ENCODE measurements at places on chromosomes 2 and 18.

- DNase-seq = no peak
These were observed 18.2 kb downstream of the ERCC3 start for GRCh38 chr2:127275789-127276188.

DNA sequence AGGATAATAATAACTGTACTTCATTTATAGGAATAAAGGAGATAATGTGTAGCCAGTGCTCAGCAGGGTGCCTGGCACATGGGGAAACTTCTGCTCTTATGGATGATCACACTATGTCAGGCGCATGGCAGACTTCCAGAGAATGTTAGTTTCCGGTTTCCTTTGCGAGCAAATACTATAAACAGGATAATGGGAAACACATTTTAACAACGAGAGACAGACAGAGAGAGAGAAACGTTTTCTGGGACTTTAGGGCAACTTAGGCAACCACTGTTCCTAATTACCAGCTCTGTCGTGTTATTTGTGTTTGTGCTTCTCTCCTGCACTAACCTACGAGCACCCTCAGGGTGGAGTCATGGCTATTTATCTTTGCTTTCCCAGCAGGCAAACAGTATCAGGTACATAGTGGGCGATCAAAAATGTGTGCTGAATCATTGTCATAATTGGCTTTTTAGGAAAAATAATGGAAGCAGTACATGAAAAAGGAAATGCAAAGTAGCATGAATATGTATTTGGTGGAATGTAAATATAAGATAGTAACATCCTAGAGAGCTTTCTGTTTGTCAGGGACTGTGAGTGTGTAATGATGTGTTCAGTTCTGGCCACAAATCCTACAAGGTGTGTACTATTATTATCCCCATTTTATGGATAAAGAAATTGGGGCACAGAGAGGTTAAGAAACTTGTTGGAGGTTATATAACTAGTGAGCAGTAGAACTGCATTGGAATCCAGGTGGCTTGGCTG is 36.8 kb upstream of the IGFBP2 start:
- no peak for DNase-seq

DNA sequence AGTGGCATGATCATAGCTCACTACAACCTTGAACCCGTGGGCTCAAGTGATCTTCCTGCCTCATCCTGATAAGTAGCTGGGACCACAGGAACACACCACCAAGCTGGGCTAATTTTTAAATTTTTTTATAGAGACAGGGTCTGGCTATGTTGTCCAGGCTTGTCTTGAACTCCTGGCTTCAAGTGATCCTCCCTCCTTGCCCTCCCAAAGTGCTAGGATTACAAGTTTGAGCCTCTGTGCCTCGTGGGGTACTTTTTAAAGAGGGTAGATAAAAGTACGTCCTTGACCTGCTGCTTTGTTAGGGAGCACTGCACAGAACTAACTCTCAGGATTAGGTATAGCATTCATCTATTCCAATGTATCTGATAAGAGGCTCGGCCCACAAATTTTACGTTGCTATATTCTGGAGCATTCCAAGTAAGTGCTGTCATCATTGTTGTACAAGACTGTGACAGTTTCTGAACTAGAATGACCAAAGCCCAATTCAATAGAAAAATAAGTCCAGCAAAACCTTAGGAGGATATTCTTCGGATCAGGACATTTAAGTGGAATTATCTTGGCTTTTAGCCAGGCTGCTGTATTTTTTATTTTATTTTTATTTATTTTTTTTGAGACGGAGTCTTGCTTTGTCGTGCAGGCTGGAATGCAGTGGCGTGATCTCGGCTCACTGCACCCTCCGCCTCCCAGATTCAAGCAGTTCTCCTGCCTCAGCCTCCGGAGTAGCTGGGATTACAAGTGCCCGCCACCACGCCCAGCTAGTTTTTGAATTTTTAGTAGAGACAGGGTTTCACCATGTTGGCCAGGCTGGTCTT is 4.1 kb downstream of the MTCL1 start:
- DNase-seq = no peak

DNA sequence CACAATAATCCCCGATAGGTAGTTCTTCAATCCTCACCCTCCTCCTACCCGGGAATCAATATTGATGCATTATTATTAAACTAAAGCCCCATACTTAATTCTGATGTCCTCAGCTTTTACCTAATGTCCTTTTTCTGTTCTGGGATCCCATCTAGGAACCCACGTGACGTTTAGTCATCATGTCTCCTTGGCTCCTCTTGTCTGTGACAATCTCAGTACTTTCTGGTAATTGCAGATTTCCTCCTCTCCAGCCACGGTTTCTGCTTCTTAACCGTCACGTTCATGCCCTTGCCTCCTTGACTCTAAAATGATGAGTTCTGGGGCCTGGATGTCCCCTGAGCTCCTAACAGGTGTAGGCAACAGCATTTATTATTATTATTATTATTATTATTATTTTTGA is 2.9 kb upstream of the DGKD start:
- DNase-seq = no peak

DNA sequence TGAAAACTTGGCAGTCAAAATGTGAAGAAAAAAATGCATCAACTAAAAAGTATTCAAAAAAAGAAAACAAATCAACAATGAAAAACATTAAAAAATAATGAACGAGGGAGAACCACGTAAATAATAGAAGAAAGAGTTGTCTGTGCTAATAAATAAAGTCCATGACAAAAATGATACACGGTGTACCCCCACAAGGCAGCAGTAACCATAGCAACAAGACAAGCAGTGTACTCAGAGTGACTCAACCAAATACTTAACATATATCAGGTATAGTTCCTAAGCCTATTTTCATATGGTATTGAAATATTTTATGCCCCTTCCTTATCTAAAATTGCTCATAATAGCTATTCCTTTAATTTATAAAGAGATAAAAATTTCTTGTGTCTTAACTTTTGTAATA is 162.3 kb upstream of the TMEM200C start:
- DNase-seq = no peak

GRCh38 chr18:69257861-69258458 is 142.7 kb upstream of the DOK6 start:
- DNase-seq = no peak

DNA sequence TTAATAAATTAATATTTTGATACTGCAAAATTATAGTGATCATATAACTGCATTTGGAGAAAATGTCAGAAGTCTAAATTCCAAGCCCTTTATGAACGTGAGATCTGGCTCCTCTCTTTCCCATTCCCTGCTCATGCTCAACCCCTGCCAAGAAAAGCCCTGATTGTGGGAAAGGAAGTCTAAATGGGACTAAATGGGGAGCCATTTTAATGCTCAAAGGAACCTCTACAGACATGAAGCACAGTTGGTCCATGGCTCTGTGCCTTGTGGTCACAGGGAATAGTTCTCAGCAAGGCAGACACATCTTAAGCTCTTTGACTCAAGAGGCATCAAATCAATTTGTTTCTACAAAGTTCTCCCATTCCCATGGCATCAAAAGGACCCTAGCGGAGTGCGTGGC is 29.3 kb upstream of the INSIG2 start:
- DNase-seq = no peak

GRCh38 chr2:27072920-27073319 is 1.5 kb upstream of the OST4 start:
- DNase-seq = no peak

- peak; percentile 19 for DNase-seq
These were observed at the start of gene HSBP1L1 for GRCh38 chr18:79964330-79965118. Gene HSBP1L1 (plus strand): TSS chr18:79964643. CDS start chr18:79964736, 93 bp downstream.

DNA sequence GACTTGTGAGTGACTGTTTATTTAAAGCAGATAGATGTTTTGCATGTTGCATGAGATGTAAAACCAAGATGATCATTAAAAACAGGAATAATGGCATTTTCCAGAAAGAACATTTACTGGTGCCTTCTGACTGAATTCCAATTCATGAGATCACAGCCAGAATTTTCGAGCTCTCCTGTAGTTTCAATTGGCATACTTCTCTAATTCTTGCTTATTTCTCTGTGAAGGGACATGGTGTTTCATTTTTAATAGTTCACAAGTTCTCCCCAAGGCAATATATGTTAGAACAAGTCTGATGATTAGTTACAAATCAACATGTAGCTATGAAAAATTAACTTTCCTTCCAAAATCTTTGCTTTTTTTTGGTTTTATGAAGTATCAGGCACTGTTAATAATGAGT is 105.7 kb downstream of the PDE1A start:
- no peak for DNase-seq

DNA sequence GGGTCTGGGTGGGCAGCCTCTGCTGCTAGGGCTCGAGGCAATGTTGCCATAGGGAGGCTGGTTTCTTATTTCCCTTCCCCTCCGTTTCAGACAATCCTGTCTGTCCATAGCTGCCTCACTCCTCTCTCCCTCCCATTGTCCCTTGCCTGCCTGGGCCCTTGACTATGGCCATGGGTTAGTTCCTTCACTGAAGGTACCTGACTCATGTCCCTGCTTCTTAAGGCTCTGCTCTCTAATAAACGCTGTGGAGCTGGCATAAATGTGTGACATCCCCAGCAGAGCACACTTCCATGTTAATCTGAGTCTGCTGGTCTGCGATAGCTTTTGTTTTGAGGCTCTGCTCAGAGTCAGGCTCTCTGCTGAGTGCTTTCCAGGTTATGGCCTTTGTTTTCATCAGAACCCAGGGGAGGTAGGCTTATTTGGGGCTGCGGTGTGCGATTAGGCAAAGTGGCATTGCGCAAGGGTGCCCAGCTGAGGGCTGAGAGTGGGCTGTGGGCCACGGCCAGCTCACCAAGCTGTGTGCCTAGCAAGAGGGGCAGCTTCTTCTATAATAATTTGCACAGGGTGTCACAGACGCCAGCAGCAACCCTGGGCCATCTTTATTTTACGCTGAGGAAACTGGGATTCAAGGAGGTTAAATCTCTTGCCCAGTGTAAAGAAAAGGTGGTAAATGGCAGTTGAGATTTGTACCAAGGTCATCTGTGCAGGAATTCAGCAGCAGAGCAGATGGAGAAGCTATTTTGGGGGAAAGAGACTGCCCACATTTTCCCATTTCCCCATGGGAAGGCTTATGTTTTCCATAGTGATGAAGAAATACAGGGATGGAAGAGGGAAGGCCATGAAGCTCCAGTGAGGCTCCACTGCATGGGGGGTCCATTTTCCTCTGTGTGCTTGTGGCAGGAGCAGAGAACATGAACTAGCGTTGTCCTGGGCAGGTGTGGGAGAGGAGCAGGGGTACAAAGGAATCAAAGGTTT is 25.6 kb downstream of the MRPL33 start:
- no peak for DNase-seq

DNA sequence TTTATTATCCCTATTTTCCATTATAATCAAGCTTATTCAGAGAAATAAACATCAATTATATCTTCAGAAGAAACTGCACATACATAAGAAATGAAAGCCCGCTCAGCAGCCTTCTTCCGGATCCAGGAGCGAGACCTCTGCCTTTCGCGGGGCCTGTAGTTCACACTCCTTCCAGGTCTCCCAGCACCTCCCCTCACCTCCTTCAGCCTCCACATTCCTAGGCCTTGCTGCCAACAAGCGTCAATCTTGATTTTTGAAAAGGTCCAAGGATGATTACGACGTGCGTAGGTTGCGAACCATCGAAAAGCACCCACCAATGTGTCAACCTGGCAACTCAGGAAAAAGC is 355 bp upstream of the KIDINS220 start:
- DNase-seq = no peak

GRCh38 chr2:182745061-182745460 is 29.0 kb downstream of the DNAJC10 start:
- no peak for DNase-seq

DNA sequence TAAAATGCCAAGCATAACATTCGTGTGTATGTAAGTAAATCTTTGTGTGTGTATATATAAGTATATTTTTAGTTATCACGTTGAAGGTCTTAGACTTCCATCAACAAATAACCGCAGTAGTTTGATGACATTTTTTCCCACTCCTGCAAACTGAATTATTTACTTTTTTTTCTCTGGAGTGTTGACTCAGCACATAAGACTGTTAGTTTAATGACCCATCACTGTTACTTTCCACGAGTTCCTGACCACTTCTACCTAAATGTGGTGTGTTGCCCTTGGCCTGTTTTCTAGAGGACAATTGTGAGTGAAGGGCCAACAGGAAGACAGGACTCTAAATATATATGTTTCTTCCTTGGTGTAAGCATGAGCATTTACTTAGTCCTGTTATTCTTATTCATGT is 71.3 kb upstream of the TXNDC2 start:
- DNase-seq = no peak

- no peak for DNase-seq
These were observed 107.7 kb upstream of the ATP8B1 start for GRCh38 chr18:57910817-57911216.

DNA sequence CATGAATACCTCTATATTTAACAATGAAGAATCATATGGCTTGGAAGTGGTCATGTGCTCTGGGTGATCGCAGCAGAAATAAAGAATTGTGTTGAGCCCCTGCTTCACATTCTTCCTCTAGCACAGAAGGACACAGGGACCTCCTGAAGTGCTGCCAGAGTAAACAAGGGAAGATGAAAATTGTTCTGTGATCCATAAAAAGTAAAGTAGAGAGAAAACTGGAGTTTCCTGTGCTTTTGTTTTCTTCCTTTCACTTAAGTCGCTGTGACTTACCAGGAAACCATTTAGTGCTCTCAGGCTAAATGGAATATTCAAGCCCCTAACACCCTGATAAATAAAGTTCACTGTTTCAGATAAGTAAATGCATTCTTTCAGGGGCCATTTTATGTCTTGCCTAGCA is 1173.6 kb upstream of the CHAC2 start:
- DNase-seq = no peak

GRCh38 chr18:56044239-56044638 is 456.2 kb upstream of the TCF4 start:
- no peak for DNase-seq

DNA sequence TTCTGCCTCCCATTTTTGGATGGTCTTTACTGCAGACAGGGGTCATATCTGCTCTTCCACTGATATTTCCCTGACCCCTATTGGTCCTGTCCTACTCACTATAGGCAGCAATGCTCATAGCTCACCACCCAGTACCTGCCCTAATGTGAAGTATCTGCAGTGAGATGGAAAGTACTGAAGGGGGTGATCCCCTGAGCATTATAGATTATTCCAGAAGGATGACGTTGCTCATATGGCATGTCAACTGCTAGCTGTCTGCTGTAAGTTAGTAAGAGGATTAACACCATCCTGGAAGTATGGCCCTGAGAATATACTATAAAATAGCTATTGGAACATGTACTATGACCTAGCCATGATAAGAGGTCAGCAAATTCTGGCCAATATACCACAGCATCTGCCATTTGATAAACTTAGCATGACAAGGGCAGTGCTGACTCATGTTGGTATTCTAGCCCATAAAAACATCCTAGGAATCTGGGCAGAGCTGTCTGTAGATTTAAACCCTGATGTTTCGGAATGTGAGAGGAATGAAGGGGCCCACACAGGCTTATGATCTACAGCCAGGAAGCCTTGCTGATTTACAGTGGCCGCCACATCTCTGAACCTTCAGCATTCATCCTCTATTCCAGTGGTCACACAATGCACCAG is 451.4 kb downstream of the TNS1 start:
- no peak for DNase-seq

GRCh38 chr2:166351319-166351718 is 24.4 kb downstream of the SCN9A start:
- no peak for DNase-seq

- DNase-seq = no peak
These were observed 90.9 kb upstream of the CERS6 start for GRCh38 chr2:168365094-168365621.
